T-helper 2 cell treated with Interferon-gamma antibody and Interleukin-4, amounts not matched to agents 100 ng/mL and 5 ng/mL, for 36 hours (primary cell): ENCODE measurements at places on chromosomes 6 and 20. TPM values are rescaled to one million over a fixed set of nuclear protein-coding genes. Genes with fewer than 3 reads are reported as not detected.

SH3BGRL2 gene
- total RNA-seq: 0.09 and 0.11 TPM in 2 replicates

OPN5 gene
- total RNA-seq: not detected in 2 replicates

TRIM38 gene
- 24.9 and 25.2 TPM in 2 replicates for total RNA-seq

SLC17A1 gene
- total RNA-seq: not detected in 2 replicates

SNAI1 gene
- 0.52 and 0.57 TPM in 2 replicates for total RNA-seq

FKBP1C gene
- total RNA-seq: 1.9 and 3.1 TPM in 2 replicates
